ENCODE measurements at places on chromosomes 7 and 10.

DNA sequence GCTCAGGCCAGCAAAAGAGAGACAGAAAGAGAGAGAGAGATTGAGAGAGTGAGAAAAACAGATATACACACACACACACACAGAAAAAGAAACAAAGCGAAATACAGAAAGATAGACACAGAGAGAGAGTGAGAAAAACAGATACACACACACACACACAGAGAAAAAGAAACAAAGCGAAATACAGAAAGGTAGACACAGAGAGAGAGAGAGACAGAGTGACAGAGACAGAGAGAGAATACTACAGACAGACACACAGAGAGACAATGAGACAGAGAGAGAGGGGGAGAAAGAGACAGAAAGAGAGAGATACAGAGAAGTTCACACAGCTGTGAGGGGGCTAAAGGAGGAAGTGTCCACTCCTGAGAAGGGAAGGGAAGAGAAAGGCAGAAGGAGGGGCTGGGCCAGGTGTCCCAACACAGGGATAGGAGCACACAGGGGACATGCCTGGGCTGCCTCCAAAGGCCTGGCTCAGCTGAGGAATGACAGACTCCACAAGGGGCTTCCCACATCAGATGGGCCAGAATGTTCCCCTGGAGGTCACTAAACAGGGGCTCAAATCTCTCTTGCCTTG is 4.3 kb downstream of the GCK start:
- no peak for DNase-seq

GRCh38 chr7:50287129-50287528 is 17.4 kb upstream of the IKZF1 start:
- DNase-seq = no peak

- no peak for DNase-seq
Observed at GRCh38 chr10:63767138-63767801, 246.1 kb downstream of the REEP3 start.

DNA sequence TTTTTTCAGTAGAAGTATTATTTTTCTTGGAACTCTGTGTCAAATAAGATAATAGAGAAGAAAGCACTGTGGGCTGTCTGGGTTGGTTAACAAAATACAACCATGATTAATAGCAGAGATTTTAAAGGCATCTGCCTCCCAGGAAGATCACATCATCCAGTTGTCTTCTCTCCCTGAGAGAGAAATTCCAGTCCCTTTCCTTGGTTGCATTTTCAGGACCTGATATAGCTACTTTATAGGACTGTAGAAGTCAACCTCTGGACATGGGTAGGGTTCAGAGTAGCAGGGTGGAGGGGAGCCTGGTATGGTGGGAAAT is 309.9 kb upstream of the IGFBP3 start:
- no peak for DNase-seq

All from bone marrow (tissue), 2 donors.